ENCODE measurements at places on chromosomes 4 and X.

DNA sequence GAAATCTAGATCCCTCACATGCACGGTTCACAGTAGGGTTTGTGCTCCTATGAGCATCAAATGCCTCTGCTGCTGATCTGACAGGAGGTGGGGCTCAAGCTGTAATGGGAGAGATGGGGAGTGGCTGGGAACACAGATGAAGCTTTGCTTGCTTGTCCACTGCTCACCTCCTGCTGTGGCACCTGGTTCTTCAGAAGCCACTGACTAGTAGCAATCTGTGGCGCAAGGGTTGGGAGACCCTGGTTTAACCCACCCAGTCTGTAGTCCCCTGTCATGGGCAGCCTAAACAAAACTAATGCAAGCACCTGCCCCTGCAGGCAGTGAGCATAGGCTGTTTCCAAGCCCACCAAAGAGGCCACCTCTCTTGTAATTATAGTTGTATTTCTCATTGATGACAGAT lies 116.6 kb downstream of the SHOX start:
- no peak for DNase-seq

GRCh38 chrX:69317721-69318120 lies 152.5 kb upstream of the PJA1 start:
- no peak for DNase-seq

GRCh38 chr4:102665527-102665926 lies 95.2 kb downstream of the MANBA start:
- no peak for DNase-seq

DNA sequence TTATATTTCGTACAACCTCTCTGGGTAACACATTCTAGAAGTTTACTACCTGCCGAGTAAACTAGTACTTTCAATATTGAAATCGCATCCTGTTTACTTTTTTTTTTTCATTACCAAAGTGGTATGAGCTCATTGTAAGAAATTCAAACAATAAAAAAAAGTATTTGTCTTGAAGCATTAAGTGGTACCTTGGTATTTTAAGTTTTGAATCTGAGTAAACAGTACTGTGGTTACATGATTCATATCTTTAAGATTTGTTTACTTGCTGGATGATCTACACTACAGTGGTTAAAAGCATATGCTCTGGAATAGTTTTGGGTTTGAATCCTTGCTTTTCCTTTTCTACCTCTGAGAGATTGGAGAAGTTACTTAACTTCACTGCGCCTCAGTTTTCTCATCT lies 3.8 kb upstream of the MMGT1 start:
- DNase-seq: no peak

DNA sequence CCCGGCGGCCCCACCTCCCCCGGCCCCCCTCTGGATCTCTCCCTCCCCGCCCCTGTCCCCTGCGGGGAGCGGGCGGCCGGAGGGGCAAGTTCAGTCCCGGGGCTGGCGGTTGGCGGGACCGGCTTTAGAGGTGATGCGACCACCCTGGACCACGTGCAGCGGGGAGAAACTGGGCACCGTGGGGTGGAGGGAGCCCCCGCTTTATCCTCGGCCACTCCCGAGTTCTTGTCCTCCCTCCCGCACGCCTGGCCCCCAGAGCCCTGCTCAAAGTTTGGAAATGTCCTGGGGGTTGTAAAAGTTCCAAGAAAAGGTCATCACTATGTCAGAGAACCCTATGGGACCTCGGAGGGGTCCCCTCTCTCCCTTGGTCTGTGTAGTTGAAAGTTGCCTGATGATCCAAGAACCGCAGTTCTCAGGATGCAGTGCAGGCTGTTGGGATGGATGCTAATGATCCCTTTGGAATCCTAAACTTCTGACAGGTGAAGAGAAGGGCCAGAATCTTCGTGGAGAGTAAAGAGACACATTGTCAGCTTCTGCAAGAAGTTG lies 411 bp upstream of the VEGFC start:
- no peak for DNase-seq

GRCh38 chrX:49042581-49043219 lies 457 bp downstream of the TFE3 start:
- DNase-seq: no peak

DNA sequence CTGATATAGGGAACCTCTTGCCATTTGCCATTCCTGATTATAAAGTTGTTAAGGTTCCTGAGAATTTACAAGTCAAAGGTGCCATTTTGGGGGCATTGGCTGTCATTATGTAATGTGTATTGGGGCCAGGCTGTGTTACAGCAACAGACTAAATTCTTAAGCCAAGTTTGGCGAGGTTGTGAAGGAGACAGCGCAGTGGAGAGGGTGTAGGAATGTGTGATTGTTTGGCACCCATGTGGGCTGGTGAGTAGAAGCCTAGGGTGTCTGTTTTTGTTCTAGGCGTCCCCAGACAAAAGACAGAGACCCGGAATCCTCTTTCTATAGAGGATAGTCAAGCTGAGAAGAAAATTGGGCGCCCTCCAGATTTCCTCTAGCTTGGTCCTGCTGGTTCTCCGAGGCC lies 2535.3 kb downstream of the PCDH7 start:
- no peak for DNase-seq

DNA sequence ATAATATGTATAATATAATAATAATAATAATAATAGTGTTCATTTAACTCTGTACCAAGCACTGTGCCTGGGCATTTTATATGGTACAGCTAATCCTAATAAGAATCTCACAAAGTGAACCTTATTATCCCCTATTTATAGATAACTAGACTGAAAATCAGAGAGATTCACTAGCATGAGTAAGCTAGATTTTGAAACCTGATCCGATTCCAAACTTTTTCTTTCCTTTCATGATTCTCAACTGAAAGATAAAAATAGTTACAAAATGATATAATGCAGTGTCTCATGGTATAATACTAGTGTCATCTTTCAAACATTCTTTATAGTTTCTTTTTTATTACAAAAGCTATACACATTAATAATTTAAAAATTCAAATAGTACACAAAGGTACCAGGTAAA lies 55.9 kb upstream of the RNF128 start:
- no peak for DNase-seq

- DNase-seq: no peak
Measured at GRCh38 chr4:95798727-95799126, 41.2 kb upstream of the PDHA2 start.

- DNase-seq: no peak
Measured at GRCh38 chr4:121088867-121089266, 16.5 kb upstream of the NDNF start.

GRCh38 chr4:42454755-42455420 lies 57.6 kb downstream of the SHISA3 start:
- DNase-seq: no peak

DNA sequence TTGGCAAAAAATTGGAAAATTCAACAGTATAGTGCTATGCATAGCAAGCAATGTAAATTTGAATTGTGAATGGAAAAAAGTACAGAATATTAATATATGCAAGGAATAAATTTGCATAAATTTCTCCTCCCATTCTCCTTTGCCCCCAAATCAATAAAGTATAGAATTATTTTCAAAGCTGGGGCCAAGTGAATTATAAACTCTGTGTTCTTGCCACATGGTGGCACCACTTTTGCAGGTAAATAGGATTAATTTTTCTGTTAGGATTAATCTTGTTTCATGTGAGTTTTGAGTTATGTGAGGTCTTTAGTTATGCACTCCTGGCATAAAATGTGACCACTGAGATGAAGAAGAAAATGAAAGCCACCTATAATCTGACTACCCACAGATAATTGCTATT lies 19.9 kb downstream of the COPS4 start:
- peak; percentile 7 for DNase-seq

DNA sequence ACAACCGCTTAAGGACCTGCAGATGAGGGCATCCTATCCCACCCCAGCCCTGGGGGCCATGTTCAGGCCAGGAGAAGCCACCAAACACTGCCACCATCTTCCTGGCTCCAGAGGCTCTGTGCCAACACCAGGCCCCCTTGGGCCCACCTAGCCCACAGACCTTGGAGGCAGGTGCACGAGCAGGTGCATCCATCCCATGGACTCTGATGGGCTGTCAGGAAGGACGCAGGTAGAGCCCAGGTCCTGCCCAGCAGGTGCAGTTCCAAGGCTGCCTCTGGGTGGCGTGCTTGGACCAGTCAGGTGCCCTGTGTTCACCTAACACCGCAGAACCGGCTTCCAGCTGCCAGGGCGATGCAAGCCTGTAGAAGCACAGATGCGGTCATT lies 22.8 kb upstream of the PDE6B start:
- no peak for DNase-seq

DNA sequence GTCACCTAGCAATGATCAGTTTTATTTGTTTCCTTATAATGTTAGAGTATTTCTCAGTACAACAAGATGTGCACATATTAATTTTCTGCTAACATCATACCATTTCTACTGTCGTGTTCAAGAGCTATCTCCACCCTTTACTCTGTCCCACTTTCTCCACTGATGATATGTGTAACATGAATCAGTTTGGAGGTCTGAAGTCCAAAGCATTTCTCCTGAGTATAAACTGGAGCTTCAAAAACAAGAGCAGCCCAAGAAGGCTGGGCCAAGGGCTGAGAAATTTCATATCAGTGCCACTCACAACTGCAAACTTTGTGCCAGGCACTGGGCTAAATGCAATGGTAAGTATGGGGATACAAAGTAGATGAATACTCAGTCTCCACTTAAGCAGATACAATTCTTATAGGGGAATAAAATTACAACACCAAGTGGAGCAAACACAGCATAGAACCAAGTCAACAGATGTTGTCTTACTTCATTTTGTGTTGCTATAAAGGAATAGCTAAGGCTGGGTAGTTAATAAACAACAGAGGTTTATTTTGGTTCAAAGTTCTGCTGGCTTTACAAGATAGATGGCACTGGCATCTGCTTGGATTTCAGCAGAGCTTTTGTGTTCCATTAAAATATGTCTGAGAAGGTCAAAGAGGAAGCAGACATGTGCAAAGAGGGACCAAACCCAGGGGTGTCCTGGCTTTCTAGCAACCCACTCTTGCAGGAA lies 44.2 kb downstream of the AMELX start:
- DNase-seq: no peak

GRCh38 chr4:121324331-121324730 lies 56.5 kb downstream of the QRFPR start:
- DNase-seq: no peak

DNA sequence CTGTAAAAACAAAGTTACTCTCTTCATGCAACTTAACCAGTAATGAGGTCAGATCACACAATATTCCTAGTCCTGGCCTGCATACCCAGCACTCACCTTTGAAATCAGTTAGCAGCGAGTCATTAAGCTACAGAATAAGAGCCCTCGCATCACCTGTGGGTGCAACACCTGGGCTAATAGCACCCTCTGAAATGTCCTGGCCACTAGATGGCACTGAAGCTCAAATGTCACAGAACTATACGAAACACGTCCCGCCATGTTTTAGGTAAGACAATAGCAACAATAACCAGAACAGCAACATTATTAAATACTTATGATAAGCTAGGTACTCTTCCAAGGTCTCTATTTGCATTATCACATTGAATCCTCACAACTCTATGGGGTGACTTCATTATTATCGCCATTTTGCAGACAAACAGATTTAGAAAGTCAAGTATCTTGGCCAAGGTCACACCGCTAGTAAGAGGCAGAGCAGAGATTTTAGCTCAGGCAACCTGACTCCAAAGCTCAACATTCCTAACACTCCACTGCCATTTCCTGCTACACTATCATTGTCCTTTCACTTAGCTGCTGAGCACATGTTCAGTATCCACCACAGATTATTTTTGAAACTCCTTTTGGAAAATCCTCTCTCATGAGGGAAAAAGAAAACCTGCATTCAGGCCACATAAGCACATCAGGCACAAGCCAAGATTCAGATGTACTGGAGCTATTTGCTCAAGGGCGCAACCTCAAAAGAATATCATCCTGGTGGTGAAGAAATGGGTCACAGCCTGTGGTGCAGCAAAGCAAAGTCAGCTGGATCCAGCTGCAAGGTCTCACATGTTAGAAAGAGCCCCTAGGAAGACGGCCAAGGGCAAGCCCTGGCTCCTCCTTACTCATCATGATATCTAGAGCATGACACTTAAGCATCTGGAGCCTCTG lies 59.5 kb upstream of the KDR start:
- peak; percentile 77 for DNase-seq

DNA sequence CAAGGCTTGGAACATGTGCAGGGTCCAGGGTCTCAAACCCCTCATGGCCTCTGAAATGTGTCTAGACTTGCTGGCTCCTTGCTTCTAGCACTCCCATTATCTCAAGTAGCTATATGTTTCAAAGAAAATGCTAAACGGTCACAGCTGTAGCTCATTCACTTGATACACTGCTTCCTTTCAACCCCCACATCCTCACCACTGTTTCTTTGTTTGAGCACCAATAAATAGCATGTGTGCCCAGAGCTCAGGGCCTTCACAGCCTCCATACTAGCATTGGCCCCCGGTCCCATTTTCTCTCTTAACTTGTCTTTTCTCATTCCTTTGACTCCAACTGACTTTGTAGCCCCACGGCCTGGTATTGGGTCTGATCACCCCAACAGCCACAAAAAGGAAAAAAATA lies 801.8 kb downstream of the STIM2 start:
- no peak for DNase-seq

- DNase-seq: no peak
Measured at GRCh38 chrX:118745570-118745969, 18.2 kb downstream of the IL13RA1 start.

- DNase-seq: no peak
Measured at GRCh38 chr4:131348263-131348662, 1800.8 kb upstream of the PCDH10 start.

DNA sequence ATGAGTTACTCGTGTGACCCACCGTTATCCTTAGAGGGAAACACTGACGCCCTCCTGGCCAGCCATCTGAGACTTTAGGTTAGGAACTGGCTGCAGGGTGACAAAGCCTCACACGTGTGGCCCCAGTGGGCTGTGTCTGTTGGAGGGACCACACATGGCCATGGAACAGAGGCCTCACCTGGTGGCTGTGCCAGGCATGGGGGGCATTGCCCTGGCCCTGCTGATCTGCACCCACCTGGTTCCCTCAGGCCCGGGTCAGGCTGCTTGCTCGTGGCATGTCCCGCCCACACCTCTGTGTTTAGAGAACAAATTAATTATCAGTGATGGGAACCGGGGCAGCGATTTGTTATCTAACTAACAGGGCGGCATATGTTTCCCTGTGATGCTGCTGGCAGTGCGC lies 100.9 kb upstream of the PSAPL1 start:
- DNase-seq: no peak

GRCh38 chr4:168654104-168654847 lies 157.4 kb downstream of the PALLD start:
- DNase-seq: no peak

- no peak for DNase-seq
Measured at GRCh38 chr4:116486401-116486800, 599.0 kb downstream of the TRAM1L1 start.

- no peak for DNase-seq
Measured at GRCh38 chr4:140689623-140690022, 66.6 kb downstream of the TBC1D9 start.

DNA sequence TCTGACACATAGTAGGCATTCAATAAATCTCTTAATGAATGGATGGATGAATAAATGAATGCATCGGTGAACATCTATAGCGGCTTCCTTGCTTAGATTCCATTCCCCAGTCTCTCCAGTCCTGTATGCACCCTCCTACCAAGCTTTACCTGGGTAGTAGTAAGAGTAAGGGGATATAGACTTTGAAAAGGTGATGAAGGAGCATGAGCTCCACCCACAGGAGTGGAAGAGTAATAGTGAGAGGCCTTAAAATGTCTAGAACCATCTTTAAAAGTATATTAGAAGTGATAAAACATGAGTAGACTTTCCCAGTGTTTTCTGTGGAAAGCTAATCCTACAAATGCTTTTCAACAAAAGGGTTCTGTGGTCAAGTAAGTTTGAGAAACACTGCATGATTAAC lies 35.5 kb upstream of the GPC3 start:
- no peak for DNase-seq

Measured in smooth muscle cell of the brain vasculature (primary cell).